ENCODE measurements at places on chromosomes 2 and 18.
A peak's percentile ranks its signal among the peaks of the same experiment; 100 is the strongest.

GRCh38 chr18:9914334-9914583, 443 bp downstream of the VAPA start:
- DNase-seq, result no peak

- DNase-seq, result no peak
Observed at GRCh38 chr2:113057117-113057516, 1.9 kb upstream of the IL36RN start.

- no peak for DNase-seq
Observed at GRCh38 chr18:30679285-30679930, 363.1 kb downstream of the DSC3 start.

DNA sequence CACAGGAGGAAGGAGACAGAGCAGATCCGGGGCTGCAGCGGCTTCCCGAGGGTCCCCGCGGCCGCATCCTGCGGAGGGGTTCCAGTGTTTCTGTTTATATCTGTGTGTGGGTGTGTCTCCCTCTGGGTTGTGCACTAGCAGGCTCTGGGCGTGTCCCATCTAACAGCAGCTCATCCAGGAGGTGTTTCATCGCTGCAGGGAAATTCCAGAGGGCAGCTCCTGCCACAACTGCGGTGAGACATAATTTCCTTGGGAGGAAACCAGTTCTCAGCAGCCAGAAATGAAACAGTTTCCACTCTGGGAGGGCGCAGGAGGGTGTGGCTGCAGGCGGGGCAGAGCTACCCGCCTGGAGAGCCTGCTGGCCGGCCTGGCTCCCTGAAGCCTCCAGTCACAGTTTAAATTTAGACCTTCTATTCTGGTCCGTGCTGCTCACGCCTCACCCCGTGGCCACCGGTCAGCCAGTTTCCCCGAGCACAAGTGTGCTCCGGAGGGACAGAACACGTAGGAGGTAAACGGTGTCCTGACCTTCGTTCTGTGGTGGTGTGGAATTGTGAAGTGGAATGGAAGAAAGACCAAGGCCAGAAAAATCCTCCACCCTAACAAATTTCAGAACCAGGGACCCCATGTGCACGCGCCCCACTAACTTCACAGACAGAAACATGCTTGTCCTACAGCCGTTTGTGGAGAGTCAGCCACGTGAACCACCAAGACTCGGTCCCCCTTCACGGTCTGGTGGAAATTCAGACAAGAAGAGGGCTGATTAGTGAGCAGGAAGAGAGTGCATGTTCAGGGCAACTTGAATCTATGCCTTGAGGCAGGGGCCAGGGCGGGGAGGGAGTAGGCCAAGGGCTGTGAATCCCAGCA, 50.2 kb downstream of the TEX44 start:
- DNase-seq, result peak; percentile 89

- DNase-seq, result no peak
Observed at GRCh38 chr18:2392446-2392845, 178.9 kb downstream of the METTL4 start.

GRCh38 chr2:101305492-101306078, 2.9 kb downstream of the RNF149 start:
- DNase-seq, result no peak

DNA sequence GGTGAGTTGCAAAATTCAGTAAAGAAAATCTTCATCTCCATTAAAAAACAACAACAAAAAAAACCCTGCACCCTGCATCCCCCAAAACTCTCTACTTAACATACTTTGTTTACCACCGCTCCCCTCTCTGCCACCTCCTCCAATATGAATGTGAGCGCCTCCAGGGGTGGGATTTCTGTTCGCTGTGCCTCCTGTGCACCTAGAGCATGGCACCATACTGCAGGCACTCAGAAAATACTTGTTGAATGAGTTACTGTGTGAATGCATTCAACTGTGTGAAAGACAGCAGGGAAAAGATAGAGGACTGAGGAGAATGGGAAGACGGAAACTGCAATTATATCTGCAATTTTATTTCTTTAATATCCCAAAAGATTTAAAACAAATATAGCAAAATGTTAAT, 4.5 kb downstream of the CEBPZ start:
- no peak for DNase-seq

DNA sequence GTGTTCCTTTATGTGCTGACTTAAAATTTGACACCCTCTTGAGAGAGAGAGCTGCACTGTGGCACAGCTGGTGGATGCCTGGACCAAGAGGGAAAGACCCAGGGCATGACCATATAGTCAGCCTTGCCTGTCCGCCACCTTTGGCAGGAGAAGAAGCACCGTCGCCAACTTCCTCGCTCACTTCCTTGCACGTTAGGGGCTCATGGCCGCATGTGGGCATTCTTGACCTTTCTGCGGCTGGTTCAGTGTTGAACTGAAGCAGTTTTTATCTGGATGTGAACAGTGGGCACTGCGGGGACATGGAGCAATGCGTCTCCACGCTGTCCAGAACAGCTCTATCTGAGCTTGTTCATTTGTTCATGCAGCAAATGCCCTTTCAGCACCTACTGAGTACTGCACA, 66.9 kb downstream of the TRAPPC12 start:
- no peak for DNase-seq

- no peak for DNase-seq
Observed at GRCh38 chr2:10410001-10410822, 37.9 kb downstream of the ODC1 start.

GRCh38 chr2:85838181-85838580, 50.6 kb downstream of the ST3GAL5 start:
- no peak for DNase-seq

GRCh38 chr2:120005834-120006521, 6.9 kb upstream of the EPB41L5 start:
- no peak for DNase-seq

DNA sequence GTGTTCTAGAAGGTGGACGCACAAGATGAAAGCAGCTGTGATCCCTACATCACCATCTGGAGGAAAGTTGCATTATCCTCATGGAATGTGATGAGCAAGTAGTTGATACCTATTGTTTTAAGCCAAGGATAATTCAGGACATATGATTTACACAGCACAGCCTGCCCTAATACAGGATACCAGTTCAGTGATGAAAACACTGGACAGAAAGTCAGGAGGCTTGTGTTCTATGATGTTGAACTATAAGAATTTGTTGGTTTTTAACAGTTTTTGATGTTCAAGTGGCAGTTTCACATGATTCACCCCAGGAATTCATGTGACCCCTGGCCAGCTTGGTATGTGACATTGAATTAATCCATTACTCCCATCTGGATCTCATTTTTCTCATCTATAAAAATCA, 6.2 kb upstream of the CHST10 start:
- DNase-seq, result no peak

DNA sequence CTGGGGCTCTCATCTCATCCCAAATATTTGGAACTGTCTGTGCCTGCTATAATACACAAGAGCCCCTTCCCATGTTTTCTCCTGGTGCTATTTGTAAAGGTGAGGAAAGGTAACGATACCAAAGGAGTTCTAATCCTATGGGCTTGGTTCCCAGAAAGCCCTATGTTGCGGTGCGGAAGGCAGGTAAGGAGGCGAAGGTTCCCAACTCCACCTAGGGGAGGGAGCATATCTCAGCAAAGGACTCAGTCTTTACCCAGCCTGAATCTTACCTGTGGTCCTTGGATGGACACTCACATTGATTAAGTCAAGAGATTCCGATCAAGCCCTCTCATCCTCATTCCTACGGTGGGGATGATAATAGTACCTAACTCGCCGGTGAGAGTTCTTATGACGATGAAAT, 140.1 kb downstream of the BCL2 start:
- DNase-seq, result no peak

DNA sequence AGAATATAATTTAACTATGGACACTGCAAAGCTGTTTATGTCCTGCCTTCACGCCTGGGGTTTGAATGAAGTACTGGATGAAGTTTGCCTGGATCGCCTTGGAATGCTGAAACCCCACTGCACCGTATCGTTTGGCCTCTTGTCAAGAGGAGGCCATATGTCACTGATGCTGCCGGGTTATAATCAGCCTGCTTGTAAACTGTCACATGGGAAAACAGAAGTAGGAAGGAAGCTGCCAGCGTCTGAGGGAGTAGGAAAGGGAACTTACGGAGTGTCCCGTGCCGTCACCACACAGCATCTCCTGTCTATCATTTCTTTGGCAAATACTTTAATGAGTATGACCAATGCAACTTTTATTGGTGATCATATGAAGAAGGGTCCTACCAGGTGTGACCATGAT, 105.8 kb downstream of the WDR7 start:
- no peak for DNase-seq

- no peak for DNase-seq
Observed at GRCh38 chr2:220493871-220494525, 866.6 kb downstream of the SLC4A3 start.

DNA sequence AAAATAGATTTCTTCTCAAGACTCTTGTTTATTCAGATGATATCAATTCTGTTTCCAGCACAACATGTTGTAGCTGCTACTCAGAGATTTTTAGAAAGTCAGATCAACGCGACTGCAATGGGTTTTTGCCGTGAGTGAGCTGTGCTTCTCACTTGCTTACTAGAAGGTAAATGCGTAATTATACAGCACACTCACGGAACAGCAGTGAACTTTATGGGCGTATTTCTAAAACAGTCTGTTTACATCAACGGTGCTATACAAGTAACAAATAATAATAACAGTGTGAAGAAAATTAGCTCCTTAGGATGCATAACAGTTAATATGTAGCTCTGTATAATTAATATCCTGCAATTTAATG, 533.6 kb downstream of the RNF144A start:
- DNase-seq, result no peak

GRCh38 chr2:27441226-27441926, 805 bp upstream of the KRTCAP3 start:
- DNase-seq, result no peak

GRCh38 chr2:18546567-18546966, 13.9 kb downstream of the RDH14 start:
- no peak for DNase-seq

- no peak for DNase-seq
Observed at GRCh38 chr2:225400060-225400511, 576 bp downstream of the NYAP2 start.

DNA sequence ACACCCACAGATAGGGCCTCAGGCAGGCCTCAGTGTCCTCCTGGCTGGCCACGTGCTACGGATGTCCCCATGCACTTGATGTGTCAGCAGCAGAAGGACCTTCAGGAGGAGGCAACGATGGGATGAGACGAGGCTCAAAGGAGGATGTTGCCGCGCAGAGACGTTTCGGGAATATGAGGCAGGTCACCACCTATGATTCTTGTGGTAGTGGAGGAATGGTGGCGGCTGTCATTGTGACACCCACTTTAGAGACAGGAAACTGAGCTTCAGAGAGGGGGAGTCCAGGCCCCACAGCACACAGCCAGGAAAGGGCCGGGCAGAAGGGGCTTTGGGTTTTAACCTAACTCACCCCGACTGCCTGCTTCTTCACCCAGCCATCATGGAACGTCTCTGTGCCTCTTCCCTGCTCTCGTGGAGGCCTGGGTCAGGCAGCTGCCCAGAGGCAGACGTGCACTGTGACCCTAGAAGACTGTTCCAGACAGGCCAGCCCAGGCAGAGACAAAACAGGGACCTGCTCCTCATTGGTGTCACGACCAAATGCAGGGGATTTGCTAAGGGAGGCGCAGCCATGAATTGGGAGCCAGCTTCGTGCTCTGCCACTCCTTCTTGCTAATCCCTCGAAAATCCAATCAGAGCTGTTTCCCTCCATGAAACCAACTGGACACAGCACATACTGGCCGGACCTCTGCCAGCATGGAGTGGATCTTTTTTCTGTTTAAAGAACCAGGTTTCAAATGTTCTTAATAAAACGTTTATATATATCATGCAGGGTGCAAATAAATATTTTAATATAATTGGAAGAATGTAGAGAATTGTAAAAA, 169.2 kb downstream of the ASB1 start:
- no peak for DNase-seq

GRCh38 chr2:136767030-136767429, 1.7 kb downstream of the THSD7B start:
- no peak for DNase-seq

DNA sequence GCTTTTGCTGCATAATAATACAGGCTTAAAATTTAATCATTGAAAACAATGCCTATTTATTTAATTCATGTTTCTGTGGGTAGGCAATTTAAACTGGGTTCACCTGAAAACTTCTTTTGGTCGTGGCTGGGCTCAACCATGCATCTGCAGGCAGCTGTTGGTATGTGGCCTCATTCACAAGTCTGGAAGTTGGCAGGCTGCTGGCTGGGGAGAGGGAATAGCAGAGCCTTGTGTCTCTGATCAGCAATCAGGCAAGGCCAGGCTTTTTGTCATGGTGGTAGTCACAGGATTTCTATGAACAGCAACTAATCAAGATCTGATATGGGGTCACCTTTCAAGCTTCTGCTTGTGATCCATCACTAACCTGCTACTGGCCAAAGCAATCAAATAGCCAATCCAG, 130.1 kb upstream of the KCNJ3 start:
- no peak for DNase-seq

DNA sequence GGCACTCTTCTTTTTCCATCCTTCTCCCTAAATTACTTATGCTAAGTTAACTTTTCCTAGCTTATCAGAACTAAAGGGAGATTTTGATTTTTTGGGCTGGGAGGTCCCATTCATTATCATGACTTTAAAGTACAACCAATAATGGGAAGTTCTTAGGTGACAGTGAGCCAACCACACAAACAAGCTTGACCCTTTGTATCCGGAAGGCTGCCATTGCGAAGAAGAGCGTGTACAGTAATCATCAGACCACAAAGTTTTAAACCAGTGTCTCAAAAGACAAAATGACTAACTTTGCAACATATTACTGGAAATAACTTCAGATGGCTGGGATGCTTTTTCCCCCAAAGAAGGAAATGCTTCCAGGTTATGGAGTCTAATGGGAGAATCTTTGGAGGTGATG, 298.1 kb downstream of the TGIF1 start:
- no peak for DNase-seq

DNA sequence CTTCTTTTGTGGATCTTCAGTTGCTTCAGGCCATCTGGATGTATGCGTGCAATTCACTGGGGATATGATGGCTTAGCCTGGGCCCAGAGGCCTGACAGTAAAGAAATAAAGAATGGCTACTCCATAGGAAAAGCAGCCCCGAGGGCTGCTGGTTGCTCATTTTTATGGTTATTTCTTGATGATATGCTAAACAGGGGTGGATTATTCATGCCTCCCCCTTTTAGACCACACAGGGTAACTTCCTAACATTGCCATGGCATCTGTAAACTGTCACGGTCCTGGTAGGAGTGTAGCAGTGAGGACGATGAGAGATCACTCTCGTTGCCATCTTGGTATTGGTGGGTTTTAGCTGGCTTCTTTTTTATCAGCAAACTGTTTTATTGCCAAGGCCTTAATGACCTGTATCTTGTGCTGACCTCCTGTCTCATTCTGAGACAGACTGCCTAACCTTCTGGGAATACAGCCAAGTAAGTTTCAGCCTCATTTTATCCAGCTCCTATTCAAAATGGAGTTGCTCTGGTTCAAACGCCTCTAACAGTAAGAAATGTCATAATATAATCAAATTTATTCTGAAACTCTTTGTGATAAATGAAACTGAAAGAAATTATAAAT, 60.5 kb downstream of the DSEL start:
- DNase-seq, result no peak

DNA sequence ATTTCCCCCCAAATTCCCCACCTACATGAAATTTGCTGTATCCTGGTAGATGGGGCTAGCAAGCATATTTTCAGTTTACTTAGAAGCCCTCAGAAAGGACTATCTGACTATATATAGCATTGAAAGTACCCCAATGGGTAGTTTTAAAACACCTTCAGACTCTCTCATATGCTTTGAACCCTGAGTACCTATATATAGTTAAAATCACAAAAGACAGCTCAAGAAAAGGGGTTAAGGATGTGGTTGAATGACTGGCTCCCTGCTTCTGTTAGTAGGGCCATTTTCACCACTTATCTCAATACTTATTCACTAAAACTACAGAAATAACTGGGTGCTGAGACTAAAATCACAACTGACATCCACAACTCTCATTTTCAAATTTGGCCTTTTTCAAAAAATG, 18.5 kb downstream of the WDPCP start:
- DNase-seq, result no peak
